NB4 (cell line): ENCODE measurements at places on chromosomes 7 and 10.
A peak's percentile ranks its signal among the peaks of the same experiment; 100 is the strongest.

DNA sequence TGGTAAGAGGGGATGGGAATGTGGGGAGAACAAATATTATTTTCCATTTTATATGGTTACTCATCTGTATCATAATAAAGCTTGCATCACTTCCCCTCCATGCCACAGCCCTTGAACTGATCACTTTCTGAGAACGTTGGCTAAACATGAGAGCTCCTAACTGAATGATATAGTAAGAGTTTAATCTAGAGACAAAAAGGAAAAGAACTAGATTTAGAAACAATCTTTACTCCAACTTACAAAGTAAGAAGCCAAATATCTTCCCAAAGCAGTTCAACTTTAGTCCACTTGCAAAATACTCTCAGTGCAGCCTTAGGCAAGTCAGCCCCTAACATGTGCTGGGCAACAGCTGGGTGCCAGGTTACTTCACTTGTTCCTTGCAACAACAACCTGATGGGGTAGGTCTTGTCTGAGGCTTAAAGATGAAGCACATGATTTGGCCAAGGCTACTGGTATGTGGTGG is 20.3 kb downstream of the SMURF1 start:
- peak; percentile 73 for DNase-seq

DNA sequence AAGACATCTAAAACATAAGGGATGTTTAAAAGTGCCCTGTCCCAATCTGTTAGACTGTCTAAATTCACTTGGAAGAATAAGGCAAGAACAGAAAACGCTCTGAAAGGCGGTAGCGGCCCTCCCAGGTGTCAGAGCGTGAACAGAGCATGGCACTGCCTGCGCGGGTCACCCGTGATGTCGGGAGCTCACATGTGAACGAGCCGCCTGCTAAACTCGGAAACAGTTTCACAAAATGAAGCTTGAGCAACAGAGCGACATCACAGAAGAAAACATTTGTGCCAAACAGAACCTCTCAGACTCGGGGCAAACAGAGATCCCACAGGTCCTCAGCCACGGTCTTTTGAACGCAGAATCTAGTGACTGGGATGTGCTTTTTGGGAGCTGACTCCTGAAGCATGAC is 12.8 kb downstream of the BRI3 start:
- no peak for DNase-seq

- no peak for DNase-seq
Observed at GRCh38 chr10:17527514-17528146, 73.2 kb upstream of the ST8SIA6 start.

DNA sequence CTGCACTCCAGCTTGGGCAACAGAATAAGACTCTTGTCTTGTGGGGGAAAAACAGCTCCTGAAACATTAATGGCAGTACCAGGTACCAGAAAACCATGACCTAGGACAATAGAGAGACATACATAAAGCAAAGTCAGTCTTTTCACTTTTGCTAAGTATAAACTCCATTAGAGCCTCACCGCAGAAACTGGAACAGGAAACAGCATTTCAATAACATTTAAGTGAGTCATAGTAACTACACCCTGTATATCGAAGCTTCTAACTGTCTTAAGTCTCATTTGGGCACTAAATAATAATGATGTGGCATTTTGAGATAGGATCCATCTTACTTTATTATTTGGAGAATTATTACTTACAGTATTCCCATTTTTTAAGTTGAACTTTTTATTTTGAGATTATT is 517.8 kb upstream of the CELF2 start:
- no peak for DNase-seq

GRCh38 chr10:97737770-97738265 is 890 bp downstream of the ZFYVE27 start:
- peak; percentile 20 for DNase-seq

DNA sequence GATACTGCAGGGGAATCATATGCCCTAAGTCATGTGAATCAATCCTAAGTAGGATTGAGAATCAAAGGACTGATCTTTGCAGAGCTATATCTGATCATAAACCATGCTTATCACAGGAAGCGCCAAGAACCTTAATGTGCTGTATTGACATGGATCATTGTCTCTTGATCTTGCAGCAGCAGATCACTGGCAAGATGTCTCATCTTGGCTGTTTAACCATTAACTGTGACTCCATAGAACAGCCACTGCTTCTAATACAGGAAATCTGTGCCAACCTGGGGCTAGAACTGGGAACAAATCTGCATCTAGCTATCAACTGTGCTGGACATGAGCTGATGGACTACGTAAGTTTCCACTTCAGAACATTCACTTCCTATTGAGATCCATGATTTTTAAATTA is 21.6 kb downstream of the ENO4 start:
- DNase-seq: no peak

DNA sequence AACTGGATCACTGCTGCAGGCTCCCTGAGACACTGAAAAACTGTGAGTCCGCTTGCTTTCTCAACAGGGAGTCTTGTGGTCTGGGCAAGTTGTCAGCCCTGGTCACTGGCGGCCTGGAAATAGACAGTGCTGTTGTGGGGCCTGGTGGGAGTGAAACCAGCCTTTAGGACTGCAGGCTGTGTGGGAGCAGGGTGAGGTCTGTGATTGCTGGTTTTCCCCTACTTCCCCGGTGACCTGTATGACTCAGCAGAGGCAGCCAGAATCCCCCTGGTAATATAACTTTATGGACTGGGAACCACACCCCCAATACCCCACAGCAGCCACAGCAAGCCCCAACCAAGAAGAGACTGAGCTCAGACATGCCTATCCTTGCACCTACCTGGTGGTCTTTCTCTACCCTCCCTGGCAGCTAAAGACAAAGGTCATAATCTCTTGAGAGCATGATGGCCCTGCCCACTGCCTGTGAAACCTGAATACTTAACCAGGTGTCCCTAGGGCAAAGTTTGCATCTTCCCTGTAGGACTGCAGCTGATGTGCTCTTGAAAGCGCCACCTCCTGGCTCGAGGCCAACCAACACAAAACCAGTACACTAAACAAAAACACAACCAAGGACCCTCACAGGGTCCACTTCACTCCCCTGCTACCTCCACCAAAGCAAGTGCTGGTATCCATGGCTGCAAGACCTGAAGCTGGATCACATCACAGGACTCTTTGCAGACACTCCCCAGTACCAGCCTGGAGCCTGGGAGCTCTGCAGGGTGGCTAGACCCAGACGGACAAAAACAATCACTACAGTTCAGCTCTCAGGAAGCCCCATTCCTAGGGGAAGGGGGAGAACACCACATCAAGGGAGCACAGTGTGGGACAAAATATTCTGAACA is 7.2 kb upstream of the ADAM22 start:
- peak; percentile 96 for DNase-seq

GRCh38 chr10:24404567-24404966 is 195.6 kb downstream of the KIAA1217 start:
- no peak for DNase-seq

GRCh38 chr7:137381045-137381444 is 37.5 kb upstream of the PTN start:
- no peak for DNase-seq

DNA sequence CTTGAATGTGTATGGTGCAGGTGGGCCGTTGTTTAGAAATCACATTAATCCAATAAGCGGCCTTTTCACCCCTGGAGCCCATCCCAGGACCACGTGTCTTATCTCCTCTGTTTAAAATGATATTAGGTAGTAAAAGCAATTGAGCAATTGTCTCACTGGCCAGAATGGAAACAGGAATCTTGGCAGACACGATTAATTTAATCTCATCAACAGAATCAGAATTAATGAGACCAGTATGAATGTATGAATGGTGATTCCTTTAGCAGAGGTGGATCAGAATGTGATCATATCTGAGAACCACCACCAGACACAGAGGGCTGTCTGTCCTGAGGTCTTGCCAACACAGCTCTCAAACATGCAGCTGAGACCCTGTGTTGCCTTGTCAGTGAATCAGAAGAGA is 1591.4 kb downstream of the REEP3 start:
- no peak for DNase-seq

DNA sequence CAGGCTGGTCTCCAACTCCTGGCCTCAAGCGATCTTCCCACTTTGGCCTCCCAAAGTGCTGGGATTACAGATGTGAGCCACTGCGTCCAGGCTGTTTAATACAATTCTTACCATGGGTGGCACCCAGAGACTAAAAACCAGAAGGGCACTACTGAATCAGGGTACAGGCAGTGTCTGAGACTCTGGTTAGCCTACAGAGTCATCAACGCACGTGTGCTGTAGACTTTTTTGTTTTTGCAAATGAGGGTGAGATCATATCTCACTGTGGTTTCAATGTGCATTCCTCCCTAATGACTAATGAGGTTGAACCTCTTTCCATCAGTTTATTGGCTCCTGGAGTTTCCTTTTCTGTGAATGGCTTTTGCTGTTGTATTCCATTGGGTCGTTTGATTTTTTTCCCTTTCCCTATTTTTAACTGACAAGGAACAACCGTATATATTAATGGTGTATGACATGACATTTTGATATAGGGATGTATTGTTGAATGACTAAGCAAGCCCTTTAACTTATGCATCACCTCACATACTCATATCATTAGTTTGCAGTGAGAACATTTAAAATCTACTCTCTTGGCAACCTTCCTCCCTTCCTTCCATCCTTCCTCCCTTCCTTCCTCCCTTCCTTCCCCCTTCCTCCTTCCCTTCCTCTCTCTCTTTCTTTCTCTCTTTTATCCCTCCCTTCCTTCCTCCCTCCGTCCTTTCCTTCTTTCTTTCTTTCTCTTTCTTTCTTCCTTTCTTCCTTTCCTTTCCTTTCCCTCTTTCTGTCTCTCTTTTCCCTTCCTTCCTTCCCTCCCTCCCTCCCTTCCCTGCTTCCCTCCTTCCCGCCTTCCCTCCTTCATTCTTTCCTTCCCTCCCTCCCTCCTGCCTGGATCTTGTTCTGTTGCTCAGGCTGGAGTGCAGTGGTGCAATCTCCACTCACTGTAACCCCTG is 9.3 kb upstream of the TMEM270 start:
- peak; percentile 91 for DNase-seq

DNA sequence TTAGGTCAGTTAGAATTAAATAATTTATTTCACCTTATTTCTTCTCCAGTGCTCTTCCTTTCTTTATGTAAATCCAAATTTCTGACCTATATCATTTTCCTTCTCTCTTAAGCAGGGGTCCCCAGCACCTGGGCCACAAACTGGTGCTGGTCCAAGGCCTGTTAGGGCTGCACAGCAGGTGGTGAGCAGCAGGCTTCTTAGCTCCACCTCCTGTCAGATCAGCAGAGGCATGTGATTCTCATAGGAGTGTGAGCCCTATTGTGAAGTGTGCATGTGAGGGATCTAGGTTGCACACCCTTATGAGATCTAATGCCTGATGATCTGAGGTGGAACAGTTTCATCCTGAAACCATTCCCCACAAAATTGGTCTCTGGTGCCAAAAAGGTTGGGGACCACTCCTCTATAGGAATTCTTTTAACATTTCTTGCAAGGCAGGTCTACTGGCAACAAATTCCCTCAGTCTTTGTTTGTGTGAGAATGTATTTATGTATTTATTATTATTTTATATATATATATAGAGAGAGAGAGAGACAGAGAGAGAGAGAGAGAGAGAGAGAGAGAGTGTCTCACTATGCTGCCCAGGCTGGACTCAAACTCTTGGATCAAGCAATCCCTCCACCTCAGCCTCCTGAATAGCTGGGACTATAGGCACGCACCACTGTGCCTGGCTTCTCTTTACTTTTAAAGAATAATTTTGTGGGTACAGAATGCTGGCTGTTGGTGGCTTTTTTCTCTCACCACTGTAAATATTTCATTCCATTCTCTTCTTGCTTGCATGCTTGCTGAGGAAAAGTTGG is 4.3 kb upstream of the ABCC2 start:
- DNase-seq: peak; percentile 60

GRCh38 chr10:128063736-128064107 is 62.5 kb downstream of the MKI67 start:
- DNase-seq: peak; percentile 72

DNA sequence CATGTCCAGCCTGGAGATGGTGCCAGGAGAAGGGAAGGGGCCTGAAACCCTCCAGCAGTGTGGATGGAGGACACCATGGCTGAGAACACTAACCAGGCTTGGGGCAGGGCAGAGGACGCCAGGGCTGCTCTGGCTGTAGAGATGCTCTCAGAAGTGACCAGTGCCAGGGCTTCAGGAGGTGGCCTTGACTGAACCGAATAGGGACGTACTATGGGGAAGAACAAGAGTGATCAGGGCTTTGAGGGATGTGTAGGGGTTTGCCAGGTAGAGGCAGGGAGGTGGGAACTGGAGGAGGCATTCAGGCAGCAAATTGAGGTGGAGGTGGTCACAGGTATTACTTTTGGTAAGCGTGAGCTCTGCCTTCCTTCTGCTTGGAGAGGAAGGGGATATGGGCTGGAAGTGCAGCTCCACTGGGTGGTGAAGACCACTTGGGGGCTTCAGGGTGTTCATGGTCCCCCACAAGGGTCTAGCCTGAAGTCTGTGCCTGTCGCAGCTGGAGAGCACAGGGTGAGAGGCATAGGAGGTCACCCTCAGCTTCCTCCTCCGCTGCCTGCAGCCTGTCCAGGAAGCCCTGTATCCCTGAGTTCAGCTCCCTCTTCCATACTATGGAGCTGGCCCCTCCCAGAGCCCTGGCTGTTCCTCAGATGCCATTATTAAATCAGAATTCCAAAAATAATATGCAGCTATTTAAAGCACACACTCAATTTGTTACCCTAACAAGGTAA is 27.8 kb downstream of the ADCY1 start:
- no peak for DNase-seq

DNA sequence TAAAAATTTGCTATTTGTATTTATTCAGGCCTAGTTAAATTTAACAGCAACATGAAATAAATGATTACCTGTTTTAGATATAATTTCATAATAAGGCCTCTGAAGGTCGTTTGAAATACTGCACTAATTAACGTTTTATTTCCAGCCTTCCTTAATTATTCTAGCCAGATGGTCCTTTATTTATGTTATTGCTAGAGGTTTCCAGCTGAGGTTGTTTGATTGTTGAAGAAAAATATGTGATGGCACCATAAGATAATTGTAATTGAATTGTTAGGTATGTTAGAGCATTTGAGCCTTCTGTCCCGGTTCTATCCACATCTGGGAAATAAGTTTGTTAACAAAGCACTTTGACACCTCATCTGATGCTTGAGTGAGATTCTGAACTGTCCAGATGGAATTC is 556.1 kb downstream of the ATRNL1 start:
- no peak for DNase-seq

- peak; percentile 84 for DNase-seq
Observed at GRCh38 chr7:117008886-117009531, 55.7 kb downstream of the ST7 start.

- DNase-seq: peak; percentile 8
Observed at GRCh38 chr10:52232561-52233350, 81.3 kb upstream of the DKK1 start.
